MM.1S (cell line): ENCODE measurements at places on chromosomes 1 and 21.

DNA sequence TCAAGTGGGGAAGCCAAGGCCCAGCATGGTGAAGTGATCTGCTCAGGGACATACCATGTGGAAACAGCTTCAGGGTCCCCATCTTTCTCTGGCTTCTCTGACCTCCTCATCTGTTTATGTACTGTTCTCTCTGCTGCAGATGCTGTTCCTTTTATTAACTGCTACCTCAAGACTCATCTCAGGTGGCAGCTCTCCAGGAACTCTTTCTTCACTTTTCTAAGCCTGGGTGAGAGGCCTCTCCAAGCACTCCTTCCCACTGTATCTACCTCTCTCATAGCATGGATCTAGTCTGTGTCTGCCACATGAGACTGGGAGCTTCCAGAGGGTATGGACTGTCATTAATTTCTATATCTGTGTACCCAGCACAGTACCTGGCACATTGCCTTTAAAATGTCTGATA is 73.4 kb upstream of the PPM1J start:
- DNase-seq: no peak

DNA sequence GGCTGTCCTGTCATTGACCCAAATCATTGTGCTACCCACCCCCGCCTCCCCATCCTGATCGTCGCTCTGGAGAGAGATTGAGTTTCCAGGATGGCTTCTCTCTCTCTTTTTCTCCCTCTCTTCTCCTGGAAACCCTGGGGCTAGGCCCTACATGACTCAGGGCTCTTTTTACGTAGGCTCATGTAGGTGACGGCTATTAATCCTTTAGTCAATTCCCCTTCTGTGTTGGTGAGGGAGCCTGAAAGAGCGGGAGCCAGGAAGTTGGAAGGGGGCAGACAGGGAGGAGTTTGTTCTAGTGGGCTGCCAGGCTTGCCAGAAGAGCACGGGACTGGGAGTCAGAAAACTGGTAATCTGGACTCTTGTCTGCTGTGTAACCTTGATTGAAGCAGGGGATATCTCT is 9.7 kb downstream of the ATP2B4 start:
- no peak for DNase-seq

DNA sequence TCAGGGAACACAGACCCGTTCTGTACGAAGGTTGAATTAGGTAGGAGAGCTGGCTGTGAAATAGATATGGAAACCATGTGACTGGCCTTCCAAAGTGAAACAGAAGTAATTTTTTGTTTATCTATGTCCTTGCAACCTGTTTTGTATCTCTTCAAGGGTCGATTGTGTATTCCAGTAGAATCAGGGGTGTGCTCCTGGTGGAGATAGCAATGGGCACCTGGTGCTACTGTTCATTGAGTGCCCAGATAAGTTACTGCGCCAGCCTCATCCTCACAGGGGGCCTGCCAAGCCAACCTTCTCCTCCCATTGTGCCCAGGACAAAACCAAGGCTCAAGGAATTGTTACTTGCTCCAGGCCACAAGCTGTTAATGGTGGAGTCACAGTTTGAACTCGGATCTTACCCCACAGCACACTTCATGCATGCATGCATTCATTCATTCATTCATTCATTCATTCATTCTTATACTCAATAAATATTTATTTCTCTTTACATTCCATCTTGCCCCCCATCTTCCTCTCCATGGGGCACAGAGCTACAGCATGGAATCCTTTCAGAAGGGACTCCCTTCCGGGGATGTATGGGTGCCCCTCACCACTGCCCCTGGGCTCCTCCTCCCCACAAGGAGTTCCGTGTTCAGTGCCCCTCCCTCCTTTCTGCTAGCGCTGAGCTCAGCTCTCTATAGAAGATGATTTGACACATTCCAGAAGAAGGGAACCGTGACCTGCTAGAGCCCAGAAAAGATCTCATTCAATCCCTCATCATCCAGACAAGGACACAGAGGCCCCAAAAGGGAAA is 24.0 kb downstream of the ADORA1 start:
- no peak for DNase-seq

- DNase-seq: no peak
These were observed 14.4 kb downstream of the INTS7 start for GRCh38 chr1:212020975-212021374.

DNA sequence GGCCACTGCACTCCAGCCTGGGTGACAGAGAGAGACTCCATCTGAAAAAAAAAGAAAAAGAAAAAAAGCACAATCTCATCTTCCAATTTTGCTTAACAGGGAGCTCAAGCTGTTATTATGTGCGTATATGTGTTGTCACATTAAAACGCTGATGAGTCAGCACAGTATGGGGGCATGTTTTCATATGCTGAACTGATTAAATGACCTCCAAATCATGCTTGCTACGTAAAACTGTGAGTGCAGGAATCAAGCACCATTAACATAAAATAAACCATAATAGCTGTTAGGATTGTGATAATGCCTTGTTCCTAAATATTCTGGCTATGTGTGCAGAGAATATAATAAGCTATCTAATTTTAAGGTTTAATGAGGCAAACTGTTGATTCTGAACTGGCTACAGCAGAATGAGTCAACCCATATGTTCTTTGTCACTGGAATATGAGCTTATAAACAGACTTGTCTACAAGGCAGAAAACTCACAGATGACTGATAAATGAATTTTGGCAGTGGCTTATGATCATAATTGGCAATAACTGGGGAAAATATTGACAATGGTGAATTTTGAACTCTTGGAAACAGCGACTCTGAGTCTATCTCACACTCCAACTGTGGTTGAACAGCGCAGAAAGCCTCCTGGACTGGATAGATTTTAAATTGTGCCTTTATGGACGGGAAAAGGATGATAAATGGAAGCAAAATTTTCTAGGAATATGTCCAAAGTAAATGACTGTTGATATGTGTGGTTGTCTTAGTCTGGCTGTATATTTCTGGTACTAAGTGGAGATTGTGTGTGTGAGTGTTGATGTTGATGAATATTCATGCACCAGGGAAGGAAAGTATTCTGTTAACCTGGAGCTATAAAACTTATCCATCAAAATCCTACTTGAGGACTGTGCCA is 75.5 kb downstream of the VCAM1 start:
- DNase-seq: no peak

DNA sequence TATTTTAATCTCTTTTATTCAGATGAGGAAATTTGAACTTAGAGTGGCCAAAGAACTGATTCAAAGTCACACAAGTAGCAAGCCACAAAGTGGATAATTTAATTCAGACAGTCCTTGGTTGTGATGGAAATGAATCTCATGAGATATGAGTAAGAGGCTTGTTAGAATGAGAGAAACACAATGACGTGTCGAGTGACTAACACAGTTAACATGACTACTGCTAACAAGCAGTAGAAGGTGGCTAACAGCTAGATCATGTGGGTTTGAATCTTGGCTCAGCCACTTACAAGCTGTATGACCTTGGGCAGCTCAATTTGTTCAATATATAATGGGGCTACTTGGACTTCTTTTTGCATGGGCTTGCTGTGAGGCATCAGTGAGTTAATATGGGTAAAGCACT is 104.5 kb upstream of the LMO4 start:
- no peak for DNase-seq

DNA sequence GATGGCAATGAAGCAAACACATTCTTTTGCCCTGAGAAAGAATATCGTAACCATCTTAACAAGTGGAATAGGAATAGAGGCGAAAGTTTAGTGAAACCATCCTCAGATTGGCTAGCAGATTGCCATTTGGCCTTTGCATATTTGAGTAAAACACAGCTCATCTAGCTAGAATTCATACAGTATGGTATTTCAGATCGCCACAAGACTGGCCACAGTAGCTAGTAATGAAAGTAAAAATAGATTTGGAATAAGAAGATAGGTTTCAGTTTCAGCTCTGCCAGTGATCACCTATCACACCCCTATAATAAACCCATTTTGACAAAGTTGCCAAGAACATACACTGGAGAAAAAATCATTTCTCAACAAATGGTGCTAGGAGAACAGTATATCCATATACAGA is 294.9 kb downstream of the LRRIQ3 start:
- DNase-seq: peak; percentile 84

DNA sequence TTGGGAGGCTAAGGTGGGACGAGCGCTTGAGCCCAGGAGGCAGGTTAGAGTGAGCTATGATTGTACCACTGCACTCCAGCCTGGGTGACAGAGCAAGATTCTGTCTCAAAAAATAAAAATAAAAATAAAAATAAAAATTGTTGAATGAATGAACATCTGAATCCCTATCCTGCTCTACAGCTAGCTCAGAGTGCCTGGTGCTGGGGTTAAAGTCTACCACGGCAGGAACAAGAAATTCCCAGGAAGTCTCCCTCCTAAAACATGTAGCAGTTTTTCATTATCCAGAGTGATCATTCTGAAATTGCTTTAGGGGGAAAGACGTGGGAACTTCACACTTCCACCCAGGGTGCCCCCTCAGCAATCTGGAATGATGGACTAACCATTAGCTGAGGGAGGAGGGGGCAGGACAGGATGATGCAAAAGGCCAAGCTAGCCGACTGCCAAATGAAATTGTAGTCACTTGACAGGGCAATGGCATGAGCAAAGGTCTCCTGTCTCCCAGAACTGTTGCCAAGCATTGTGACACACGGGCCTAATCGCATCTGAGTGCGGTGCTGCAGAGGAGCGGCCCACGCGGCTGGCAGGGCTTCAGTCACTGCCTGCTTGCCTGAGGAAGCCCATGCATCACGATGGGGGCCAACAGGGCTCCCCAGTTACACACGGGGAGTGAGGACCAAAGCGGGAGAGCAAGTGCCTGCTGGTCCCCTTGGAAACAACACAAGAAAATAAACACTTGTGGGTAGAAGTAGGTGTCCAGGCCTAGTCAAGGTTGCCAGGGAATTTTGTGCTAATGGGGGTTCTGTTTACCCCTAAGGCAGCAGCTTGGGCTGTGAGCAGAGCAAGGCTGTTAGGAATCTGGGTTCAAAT is 85.7 kb downstream of the NENF start:
- no peak for DNase-seq
